H1 (cell line): ENCODE measurements at places on chromosomes 16 and 17. TPM values are rescaled to one million over a fixed set of nuclear protein-coding genes. Genes with fewer than 3 reads are reported as not detected.

Gene CEP295NL
- 0.05 and 0.06 TPM in 2 replicates for polyA plus RNA-seq

Gene ABCA10
- not detected in 2 replicates for polyA plus RNA-seq

Gene GFAP
- 1.5 and 2.4 TPM in 2 replicates for polyA plus RNA-seq

Gene SYT17
- polyA plus RNA-seq = 18.1 and 26.6 TPM in 2 replicates

- DNase-seq = no peak
Measured at GRCh38 chr16:30085247-30085646, 6.5 kb downstream of the TBX6 start.

- DNase-seq = no peak
Measured at GRCh38 chr17:71899317-71899716, 221.5 kb upstream of the SOX9 start.

DNA sequence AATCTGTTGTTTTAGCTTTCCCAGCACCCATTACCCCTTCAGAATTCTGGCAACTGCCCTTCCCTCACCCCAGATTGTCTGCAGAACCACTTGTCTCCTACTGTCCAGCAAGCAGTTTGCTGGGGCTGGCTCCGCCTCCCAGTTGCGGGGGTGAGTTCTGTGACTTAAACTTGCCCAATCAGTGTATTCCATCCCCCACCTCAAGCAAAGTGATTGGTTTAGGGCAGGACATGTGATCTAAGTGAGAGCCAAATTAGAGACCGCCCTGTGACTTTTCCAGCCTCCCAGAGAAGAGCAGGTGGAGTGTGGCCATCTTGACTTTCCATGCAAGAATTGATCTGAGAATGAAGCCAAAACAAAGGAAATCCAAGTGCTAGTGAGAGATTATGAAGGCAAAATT is 22.7 kb upstream of the SRCIN1 start:
- no peak for DNase-seq

DNA sequence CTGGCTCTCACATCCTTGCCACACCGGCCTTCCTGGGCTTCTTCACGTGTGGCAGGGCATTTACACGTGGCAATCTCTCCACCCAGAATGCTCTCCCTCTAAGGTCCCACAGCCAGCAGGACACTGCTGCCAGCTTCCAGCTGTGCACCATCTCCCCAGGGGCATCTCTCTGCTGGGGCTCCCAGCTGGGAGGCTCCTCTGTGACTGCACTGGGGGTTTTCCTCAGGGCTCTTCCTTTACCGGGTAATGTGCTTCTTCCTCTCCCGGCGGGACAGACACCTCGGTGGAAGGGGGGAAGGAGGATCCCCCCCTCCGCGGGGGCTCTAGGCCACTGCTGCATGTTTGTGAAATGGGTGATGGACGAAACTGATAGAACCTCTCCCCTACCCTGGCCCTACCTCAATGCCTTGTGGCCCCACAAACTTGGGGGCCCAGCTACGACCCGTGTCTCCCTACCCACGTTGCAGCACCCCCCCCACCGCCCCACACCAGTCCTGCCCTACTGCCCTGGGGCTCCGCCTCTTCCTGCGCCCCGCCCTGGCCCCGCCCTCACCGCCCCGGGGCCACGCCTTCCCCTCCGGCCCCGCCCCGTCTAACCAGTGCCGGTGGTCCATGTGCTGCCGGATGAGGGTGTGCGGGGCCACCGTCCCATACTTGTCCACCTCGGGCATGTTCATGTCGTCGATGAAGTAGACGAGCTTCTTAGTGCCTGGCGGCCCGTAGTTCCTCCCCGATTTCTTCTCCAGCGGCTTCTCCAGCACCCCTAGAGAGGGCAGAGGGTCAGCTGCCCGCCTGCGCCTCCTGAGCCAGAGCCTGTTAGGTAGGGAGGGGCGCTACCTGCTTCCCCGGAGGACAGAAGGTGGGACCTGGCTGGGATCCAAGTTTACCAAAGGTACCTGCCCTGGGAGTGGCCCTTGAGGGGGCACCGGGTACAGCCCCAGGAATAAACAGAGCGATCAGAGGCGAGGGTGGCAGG is 92.6 kb downstream of the DNAH17 start:
- DNase-seq = no peak

- no peak for DNase-seq
Measured at GRCh38 chr16:9003322-9003721, 39.6 kb upstream of the USP7 start.

GRCh38 chr17:13647543-13648021 is 45.9 kb upstream of the HS3ST3A1 start:
- no peak for DNase-seq

DNA sequence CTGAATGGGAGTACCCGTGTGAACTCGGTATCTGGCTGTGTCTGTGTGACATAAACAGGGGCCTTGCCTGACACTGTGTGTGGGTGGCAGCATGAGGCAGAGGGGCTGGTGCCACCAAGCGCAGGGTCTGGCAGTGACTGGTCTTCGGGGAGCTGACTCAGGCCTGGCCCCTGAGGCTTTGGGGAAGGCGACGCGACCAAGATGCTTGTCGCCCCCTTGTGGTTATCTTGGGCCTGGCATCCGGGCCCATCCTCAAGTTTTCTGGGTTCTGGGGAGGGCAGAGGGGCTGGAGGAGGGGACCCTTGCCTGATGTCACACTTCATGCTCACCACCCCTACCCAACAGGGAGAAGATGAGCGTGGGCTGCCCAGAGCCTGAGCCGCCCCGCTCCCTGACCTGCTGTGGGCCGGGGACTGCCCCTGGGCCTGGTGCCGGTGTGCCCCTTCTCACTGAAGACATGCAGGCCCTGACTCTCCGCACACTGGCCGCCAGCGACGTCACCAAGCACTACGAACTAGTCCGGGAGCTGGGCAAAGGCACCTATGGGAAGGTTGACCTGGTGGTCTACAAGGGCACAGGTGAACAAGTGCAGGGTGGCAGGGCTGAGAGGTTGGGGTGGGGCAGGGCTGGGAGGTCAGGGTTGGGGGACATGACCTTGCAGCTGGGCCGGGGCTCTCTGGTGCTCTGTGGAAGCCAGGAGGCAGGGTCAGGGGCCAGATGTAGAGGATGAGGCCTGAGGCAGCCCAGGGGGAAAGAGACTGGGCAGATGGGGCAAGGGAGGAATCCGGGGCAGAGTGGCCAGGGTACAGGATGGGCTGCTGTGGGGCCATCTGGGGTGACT is 24.9 kb downstream of the SBK1 start:
- peak; percentile 92 for DNase-seq
